Aorta (tissue), 5 donors: ENCODE measurements at places on chromosomes 11 and 22.

- DNase-seq, result no peak
These were observed 22.6 kb downstream of the MPPED1 start for GRCh38 chr22:43434275-43434927.

DNA sequence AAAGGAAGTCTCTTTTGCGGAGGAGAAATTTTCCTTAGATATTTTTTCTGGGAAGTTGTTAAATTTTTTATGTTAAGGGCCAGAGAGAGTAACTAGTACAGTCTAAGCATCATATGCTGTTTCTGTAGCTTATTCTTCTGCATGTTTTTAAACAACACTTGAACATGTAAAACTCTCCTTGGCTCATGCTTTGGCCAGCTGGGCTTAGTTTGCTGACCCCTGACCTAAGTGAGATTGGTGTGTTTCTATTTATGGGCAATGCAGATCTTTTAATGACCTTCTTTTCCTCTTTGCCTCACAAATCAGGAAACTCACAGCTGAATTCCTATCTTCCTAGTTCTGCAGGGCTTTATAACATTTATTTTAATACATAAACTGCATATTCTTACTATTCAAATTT is 942.5 kb downstream of the OPCML start:
- no peak for DNase-seq

DNA sequence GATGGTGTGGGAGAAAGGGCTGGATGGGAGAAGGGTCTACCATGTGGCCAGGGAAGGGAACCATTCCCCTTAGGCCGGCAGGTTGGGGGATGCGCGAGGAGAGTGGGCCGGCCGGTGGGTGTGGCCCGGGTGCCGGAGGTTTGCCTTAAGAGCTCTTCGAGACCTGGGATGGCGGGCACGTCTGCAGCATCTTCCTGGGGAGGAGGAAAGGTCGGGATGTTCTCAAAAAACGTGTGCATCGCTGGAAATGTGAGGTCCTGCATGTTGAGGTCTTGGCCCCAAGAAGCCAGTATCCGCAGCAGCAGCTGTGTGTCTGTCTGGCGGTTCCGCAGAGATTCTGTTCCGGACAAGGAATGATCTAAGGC is 1.4 kb downstream of the NAV2 start:
- no peak for DNase-seq

- peak; percentile 65 for DNase-seq
These were observed 546.0 kb upstream of the CCDC179 start for GRCh38 chr11:23406131-23406819.
